ENCODE measurements at places on chromosomes 16 and 17. TPM values are rescaled to one million over a fixed set of nuclear protein-coding genes. Genes with fewer than 3 reads are reported as not detected.

DNA sequence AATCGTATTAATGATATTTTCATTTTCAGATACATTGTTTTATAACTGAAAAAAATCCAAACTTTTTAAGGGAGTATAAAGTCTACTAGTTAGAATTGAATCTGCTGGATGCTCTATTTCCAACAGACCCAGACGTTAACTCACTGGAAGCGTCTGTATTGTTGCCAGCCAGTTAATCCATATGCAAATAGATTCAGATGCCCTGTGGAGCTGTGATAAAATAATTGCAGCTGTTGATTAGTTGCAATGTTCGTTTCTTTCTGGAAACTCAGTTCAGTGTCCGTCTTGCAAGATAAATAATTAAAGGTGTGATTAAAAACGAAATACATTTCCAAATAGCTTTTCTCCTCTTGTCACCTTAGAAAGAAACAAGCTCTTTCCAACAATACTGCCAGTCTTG is 5.1 kb upstream of the GNA13 start:
- no peak for DNase-seq

DNA sequence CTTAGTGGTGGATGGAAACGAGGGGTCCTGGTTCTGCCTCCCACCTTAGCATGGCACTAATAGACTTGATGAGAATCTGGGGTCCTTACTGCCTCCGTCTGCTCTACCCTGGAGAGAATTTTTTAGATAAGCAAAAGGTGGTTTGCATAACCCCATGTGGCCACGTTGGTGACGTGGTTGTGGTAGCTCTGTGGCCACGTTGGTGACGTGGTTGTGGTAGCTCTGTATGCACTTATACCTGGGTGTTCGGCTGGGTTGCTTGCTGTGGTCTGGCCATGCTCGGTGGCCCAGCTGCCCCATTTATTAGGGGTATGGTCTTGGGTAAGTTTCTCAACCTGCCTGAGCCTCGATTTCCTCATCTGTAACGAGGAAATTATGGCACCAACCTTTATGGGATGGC is 13.0 kb downstream of the SPIRE2 start:
- no peak for DNase-seq

- DNase-seq = peak; percentile 48
Measured at GRCh38 chr17:48427598-48427997, 2.4 kb downstream of the SKAP1 start.

GRCh38 chr17:929586-929985 is 50.0 kb downstream of the NXN start:
- no peak for DNase-seq

DNA sequence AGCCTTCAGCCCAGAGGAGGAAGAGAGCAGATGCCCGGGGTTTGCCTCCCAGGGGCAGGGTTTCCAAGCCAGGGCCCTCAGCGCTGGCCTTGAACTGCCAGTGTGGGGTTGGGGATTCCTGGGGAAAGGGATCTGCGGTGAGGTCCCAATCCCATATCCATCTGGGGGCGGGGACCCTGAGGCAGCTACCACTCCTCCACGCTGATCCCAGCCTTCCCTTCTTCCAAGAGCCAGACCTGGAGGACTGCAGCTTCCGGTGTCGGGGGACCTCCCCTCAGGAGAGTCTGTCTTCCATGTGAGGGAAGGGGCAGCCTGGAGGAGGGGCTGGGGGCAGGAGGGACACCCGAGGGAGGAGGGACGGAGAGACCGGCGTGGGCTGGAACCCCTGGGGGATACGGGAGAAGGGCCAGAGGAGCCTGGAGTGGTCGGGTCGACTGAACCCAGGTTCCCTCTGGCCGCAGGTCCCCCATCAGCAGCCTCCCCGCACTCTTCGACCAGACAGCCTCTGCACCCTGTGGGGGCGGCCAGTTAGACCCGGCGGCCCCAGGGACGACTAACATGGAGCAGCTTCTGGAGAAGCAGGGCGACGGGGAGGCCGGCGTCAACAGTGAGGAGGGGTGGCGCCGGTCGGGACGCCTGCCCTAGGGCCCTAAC is 10.7 kb upstream of the CISD3 start:
- DNase-seq = no peak

GRCh38 chr17:79023886-79024771 is at the start of gene C1QTNF1:
TSS of gene C1QTNF1 (plus strand) at chr17:79024169. CDS start at chr17:79043969, 19,800 bp downstream.
- DNase-seq = peak; percentile 80

GRCh38 chr17:39001703-39002637 is 34.8 kb upstream of the FBXO47 start:
- DNase-seq = peak; percentile 48

GRCh38 chr16:63568164-63568563 is 1531.9 kb upstream of the CDH8 start:
- no peak for DNase-seq

- peak; percentile 69 for DNase-seq
Measured at GRCh38 chr17:19533718-19534561, at the start of gene SLC47A1. TSS of gene SLC47A1 (plus strand) at chr17:19533854. CDS start at chr17:19533940, 86 bp downstream.

DNA sequence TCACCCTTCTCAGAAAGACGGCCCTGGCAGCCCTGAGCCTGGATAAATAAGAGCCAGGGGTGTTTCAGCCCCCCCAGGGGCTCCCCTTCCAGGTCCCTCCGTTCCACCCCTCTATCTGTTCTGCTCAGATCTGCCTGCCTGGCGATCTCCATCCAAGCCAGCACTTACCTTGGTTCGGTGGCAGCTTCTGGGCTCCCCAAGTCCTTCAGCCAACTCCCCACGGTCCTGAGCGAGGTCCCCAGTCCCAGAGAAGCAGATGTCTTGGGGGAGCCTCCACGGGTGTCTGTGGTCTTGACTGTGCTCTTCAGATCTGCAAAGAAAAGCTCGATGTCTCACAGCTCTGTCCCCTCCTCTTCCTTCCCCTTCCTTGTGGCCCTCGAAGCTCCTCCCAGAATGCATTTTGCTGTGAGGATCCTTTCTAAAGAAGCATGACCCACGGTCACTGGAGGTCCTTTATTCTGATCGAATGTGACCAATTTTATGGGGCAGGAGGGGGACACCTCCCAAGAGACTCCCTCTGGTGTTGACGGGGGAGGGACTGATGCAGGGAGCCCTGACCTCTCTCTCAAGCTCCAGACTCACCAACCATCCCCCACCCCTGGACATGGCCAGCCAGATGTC is at the start of gene PIK3R6:
TSS of gene PIK3R6 (minus strand) at position 314 of the 621 bp plus-strand sequence. CDS start 17,880 bp downstream, outside the sequence.
- no peak for DNase-seq

- peak; percentile 42 for DNase-seq
Measured at GRCh38 chr17:21174713-21175112, 39.2 kb downstream of the TMEM11 start.

DNA sequence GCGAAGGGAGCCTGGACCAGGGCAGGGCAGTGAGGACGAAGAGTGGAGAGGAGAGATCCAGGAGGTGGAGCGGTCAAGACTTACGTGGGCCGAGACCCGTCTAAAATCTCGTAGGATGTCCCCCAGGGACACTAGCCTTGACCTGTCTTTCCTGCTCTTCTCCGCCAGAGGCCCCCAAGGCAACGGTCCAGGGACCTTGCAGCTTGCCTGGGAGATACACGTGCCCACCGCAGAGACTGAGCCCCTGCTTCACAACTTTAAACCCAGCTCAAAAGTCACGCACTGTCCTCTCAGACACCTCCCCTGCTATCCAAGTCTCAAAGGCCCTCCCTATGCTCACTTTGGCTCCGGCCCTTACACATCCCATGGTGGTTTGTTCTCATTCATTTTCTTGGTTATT is 9.4 kb downstream of the TIGD7 start:
- no peak for DNase-seq

DNA sequence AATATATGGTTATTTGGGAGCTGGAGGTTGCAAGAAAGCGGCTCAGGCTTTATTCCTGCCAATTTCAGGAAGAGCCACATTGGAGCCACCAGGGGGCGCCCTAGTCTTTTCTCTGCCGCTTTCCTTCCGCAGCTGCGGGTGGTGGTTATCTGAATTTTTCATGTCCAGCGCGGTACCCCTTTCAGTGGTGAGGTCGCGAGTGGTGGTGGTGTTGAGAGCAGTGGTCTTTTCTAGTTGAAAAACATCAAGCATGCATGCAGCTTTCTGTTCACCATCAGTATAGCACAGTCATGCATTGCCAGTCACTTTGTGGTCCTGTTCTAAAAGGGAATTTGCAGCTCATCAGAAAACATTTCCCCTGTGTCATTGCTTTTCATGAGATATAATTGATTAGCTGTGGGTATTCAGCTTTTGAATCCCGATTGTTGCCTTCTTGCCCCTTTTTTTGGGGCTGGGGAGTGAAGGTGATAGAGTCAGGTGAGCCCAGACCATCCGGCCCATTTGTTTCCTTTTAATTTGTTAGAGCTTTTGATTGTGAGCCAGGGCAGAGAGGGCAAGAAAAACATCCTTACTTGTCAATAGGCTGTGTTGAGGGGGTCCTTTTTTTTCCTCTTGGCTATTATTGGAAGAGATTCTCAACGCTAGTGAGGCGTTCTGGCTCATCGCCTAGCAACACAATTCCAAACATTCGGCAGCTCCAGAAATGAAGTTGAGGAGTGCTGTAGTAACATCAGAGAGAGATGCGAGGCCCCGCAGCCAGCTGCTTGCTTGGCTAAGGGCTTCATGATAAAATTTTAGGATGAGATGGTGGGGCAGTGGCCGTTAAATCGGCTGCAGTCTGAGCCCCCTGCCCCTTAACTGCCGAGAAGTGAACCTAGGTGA is 119.0 kb downstream of the SNX29 start:
- DNase-seq = peak; percentile 70

- peak; percentile 95 for DNase-seq
Measured at GRCh38 chr16:1991948-1992703, 2.4 kb downstream of the SYNGR3 start.

DNA sequence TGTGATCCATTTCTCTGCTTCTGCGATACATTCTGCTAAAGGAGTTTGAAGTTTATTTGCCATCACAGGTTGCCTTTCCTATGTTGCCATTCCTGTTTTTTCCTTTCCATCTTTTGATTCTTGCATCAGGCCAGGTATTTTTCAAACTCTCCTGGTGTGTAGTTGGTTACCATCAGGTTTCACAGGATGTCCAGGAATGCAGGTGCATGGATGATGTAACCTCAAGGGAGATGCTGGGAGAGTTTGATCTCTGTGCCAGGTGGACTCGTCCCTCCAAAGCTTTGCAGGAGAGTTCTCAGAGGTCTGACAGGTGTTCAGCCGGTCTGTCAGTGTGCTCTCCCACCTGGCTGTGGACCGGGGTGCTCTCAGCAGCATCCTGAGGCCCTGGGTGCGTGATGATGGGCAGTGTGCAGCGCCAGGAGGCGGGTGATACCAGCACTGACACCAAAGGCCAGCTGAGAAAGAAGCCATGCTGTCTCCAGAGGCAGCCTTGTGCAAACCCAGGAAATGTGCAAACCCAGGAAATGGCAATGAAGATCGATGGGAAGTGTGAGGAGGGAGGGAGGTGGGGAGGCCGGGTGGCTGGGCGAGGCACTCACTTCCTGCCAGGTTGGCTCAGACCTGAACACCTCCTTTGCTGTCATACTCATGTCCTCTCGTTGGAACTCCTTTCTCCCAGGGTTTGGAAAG is 1.7 kb downstream of the ATP2C2 start:
- no peak for DNase-seq

Gene KCNG4
- total RNA-seq = not detected

Gene PRDM7
- total RNA-seq = not detected

Gene CHTF8
- 45.1 TPM for total RNA-seq

Gene B4GALNT2
- 6.1 TPM for total RNA-seq

Gene IGF2BP1
- not detected for total RNA-seq

Gene CCL11
- total RNA-seq = 4.0 TPM

Gene TMEM204
- total RNA-seq = 15.2 TPM

Gene REXO5
- total RNA-seq = 6.1 TPM

Gene SRRM2
- 926 TPM for total RNA-seq
